ENCODE measurements at places on chromosomes 5 and 9.

- no peak for DNase-seq
Measured at GRCh38 chr9:133105461-133105770, 15.6 kb downstream of the RALGDS start.

GRCh38 chr9:3962971-3963642 lies 336.8 kb downstream of the GLIS3 start:
- DNase-seq, result peak; percentile 87

DNA sequence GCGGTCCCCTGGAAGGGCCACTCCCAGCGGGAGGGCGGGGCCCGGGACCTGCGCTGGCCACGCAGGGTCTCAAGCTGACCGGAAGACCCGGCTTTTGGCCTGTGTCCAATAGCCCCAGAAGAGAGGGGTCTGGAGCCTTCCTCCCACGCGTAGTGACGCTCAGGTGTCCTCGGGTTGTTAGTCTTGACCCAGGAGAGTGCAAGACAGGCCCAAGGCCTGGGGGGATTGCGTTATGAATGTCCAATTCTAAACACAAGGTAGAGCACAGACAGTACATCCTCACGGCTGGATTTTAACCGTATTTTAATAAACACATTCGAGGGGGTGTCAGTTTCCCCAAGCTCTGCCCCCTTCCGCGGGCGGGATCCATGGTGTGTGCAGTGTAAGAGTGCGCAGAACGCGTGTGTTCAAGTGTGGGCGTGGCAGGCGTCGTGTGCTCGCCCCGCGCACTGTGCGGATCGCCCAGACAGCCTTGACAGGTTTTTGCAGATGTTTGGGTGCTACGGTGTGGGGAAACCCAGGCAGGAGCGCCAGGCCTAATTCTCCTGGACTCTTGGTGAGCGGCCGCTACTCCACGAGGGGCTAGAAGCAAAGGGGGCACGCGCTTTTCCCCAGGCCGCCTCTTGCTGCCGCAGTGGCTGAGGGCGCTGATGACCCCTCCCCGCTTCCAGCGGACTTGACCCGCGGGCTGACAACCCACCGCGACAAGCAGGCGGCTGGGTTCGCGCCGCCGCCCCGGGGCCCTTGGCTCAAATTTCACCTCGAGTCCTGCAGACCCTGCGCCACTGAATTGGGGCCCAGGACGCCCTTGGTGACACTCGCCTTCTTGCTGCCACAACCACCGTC lies 6.1 kb upstream of the DMRT3 start:
- no peak for DNase-seq

DNA sequence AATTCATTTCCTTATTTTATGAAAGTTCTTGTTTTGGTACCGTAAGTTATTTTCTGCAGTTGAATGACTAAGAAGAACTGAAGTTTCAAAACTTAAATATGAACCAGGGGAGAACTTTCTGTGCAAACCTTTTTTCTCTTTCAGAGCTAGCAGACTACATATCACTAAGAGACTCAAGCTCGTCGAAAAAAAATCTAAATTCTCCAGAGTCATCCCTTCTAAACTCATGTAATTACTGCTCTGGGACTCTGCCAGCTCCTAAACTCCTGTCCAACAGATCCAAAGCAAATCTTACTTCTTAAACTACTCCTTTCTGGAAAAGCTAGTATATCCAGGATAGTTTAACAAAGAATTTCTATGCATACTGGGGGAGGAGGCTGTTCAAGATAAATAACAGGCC lies 87.0 kb upstream of the NR5A1 start:
- DNase-seq, result peak; percentile 17

- DNase-seq, result peak; percentile 57
Measured at GRCh38 chr5:80672140-80672736, 17.5 kb upstream of the DHFR start.

- peak; percentile 72 for DNase-seq
Measured at GRCh38 chr5:143219696-143220095, 183.8 kb downstream of the NR3C1 start.

GRCh38 chr9:113542006-113542405 lies 78.5 kb downstream of the RGS3 start:
- DNase-seq, result no peak

DNA sequence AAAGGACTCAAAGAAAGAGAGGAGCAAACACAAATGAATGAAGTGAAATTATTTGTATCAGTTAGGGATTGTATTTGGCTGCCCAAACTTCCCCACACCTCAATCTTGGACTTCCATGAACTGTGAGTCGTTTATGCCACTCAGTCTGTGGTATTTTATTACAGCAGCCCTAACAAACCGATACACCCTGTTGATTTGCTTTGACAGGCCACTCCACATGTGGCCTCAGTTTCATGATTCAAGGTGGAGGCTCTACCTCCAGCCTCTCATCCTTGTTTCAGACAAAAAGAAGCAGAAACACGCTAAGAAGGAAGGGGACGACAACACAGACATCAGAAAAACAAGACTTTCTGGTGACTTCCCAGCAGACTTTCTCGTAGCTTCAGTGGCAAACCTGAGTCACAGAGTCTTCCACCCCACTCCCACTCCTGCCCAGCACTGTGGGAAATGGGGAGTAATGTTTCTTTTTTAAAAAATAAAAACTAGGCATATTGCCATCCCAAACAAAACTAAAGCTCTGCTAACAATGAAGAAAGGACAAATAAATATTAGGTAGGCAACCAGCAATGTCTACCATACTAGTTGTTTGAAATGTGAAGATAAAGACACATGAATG lies 52.2 kb upstream of the ABCA1 start:
- DNase-seq, result no peak

GRCh38 chr5:44983006-44983405 lies 174.3 kb downstream of the MRPS30 start:
- no peak for DNase-seq

GRCh38 chr5:146622391-146622790 lies 106.4 kb upstream of the GPR151 start:
- DNase-seq, result no peak

GRCh38 chr9:109176386-109176785 lies 9.3 kb upstream of the FRRS1L start:
- DNase-seq, result no peak

GRCh38 chr5:65032250-65032649 lies 263.5 kb downstream of the CWC27 start:
- DNase-seq, result peak; percentile 42

GRCh38 chr5:158843305-158843704 lies 256.4 kb downstream of the EBF1 start:
- no peak for DNase-seq

GRCh38 chr9:106921341-106921899 lies 58.5 kb downstream of the ZNF462 start:
- peak; percentile 92 for DNase-seq

GRCh38 chr5:56479696-56480077 lies 246.6 kb upstream of the ANKRD55 start:
- no peak for DNase-seq

- no peak for DNase-seq
Measured at GRCh38 chr5:108606185-108606584, 141.5 kb upstream of the FER start.

DNA sequence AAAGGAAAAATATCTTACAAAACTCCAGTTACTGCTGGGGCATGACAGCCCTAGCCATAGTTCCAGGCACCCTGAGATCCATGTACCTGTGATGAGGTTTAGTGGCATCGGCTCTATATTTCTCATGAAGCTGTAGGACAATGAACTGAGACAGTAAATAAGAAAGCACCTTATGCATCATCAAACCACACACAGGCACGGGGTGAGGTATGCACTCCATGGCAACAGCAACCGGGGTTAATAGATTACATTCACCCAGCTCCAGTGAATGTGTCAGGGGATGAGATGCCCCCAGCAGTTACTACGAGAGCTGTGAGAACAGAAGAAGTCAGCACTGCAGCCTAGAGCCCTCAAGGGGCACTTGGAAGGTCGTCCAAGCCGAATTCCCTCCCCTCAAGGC lies 162.0 kb upstream of the S1PR3 start:
- peak; percentile 39 for DNase-seq

DNA sequence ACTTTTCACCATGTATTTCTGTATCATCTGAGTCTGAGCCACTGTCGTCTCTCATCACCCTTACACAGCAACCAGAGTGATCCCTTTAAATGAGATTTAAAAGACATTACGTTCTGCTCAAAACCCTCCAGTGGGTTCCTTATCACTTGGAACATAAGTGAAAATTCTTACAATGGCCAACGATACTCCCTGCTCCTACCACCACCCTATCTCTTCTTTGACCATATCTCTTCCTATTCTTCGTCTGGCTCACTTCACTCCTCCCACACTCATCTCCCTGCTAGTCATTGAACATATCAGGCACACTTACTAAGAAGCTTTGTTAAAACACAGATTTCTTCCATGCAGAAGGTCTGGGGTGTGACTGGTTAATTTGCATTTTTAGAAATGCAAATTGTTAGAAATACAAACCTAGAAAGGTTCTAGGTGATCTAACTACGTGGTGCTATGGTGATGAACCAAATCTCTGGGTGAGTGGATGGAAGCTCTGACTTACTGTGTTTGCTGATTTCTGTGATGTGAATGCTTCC lies 166.6 kb upstream of the CD180 start:
- no peak for DNase-seq

DNA sequence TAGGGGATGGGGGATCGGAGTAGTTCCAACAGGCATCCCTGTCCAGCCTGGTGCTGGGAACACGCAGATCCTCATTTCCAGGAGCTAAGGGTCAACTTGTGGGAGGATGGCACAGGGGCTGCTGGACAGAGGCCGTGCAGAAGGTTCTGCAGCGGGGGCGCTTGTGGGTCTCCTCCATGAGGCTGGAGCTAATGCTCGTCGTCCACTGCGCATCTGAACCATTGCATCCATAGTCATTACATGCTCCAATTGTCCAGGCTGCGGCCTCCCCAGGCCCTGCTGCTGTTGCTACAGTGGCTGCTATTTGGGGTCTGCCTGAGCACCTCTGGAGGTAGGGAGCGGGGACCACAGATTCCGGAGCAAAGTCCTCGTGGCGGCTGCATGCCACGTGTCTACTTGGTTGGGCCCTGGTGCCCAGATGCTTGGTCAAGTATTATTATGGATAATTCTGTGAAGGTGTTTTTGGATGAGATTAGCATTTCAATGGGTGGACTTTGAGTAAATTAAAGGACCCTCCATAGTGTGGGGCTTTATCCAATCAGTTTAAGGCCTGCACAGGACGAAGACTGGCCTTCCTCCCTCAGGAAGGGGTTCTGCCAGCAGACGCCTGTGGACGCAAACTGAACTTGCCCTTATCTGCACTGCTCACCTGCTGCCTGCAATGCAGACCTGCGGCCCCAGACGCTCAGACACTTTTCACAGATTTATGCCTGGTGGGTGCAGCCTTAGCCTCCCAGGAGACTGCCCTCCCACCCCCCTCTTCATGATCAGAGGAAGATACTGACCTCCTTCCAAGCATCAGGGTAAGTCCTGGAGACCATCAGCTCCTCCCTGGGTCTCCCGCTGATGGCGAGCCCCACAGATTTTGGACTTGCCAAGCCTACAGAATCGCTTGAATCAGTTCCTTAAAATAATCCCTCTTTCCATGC lies 127.5 kb upstream of the IRX4 start:
- DNase-seq, result no peak

- no peak for DNase-seq
Measured at GRCh38 chr5:174344335-174344734, 298.8 kb downstream of the NSG2 start.

GRCh38 chr5:174694611-174695010 lies 29.8 kb upstream of the MSX2 start:
- no peak for DNase-seq
